NCI-H460 (cell line): ENCODE measurements at places on chromosomes 13 and 19. TPM values are rescaled to one million over a fixed set of nuclear protein-coding genes. Genes with fewer than 3 reads are reported as not detected.

DNA sequence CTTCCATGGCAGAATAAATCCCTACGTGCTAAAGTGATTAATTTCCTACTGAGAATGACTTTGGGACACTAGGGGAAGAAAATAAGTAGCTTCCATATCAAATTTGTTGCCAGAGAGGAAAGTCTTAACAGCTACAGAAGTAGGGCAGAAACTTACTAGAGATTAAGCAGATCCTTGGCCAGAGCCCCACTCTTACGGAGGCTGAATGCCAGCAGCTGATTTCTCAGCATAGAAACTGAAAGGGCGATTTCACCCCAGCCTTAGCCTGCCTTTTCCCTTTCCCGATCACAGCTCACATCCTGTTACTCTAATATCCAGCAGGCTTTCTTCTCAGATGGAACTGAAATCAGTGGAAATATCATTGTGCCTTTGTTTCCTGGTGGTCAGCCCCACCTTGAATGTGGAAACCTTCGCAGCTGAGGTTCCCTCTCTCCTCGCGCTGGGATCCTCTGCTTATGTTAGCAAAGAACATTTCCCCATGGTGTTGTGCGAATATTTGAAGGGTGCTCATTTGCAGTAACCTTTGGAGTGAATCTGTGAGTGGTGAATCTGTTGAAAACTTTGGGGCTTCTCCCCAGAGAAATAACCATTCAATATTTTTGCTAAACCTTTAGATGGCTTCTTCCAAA lies 8.4 kb downstream of the FAM124A start:
- DNase-seq = no peak

The ZNF850 gene
- total RNA-seq = 3.0 and 4.1 TPM in 2 replicates

The ADAMTSL5 gene
- 0.57 and 1.0 TPM in 2 replicates for total RNA-seq

- no peak for DNase-seq
Observed at GRCh38 chr19:10508707-10509106, 5.6 kb upstream of the KEAP1 start.

DNA sequence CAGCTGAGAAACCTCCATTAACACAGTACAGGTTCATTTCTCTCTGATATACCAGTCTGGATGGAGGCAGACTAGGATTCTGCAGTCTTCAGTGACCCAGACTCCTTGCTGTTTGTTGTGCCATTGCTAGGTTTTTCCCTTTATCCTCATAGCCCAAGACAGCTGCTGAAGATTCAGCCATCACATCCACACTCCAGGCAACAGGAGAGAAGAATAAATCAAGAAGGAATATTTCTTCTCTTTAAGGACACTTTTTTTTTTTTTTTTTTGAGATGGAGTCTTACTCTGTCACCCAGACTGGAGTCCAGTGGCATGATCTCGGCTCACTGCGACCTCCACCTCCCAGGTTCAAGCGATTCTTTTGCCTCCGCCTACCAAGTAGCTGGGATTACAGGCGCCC lies 14.3 kb downstream of the CLPTM1 start:
- DNase-seq = no peak

The TUBA3C gene
- not detected in 2 replicates for total RNA-seq

DNA sequence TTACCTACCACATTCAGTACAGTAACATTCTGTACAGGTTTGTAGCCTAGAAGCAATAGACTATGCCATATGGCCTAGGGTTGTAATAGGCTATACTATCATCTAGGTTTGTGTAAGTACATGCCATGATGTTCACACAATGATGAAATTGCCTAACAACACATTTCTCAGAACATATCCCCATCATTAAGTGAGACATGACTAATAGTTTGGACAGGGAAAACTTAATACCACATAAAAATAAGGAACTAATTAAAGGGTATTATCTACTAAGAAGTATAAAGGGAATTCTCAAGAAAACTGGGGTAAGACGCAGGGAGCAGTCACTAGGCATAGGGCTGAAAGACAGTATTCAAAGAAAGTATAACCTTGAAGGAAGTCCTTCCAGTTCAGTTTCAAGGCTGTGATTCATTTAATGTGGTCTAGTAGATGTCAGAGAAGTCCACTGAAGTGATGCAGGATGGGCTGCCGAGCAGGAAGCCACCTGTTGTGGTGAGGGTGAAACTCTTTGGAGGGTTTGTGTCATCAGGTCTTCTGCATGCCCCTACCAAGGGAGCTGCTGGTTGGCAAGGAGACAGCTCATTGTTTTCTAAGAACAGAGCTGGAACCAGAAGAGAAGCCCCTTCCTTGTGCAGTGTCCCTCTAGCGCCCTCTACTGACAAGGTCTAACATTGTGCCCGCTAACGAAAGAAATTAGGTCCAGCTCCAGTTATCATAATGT lies 122.9 kb downstream of the OLFM4 start:
- DNase-seq = peak; percentile 12

GRCh38 chr13:41827507-41828213 lies 133.2 kb downstream of the VWA8 start:
- peak; percentile 60 for DNase-seq

The EIF3K gene
- 194 and 195 TPM in 2 replicates for total RNA-seq

DNA sequence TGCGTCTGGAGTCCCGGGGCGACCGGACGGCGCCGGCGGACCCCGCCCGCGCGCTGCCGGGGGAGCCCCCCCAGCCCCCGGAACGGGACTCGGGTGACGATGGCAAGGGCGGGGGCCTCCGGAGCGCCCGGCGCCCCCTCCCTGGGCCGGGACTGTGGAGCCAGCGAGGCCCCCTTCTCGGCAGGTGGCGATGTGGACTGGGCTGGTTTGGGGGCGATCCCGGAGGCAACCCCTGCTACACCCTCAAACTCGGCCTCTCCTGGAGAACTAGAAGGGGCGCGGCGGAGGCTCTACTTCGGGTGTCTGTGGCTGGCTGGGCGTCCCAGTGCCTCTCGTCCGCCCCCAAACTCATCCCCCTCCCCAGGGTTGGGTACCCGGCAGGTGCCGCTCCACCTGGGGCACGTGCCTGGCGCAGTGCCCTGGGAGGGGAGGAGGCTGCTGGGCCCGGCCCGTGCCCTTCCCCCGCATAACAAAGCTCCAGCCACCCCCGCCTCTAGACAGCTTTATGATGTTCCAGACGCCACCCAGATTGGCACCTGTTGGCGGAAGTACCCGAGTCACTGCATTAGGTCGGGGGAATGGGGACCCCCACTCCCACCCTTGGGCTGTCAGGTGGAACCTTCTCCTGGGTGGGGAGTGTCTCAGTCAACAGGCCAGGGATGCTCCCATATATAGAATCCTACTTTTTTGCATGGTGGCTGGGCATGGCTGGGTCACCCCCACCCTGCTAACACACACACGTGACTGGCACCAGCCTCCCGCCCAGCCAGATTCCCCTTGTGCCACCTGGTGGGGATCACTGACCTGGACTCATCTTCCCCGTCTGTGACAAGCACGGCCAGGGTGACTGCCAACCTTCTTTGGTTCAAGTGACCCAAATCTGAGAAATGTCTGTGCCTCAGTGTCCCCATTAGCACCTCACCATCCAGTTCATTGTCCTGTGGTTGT lies 722 bp downstream of the PKN1 start:
- DNase-seq = no peak

The PABPC3 gene
- 0.02 TPM in 1 of 2 replicates, not detected in the other for total RNA-seq

DNA sequence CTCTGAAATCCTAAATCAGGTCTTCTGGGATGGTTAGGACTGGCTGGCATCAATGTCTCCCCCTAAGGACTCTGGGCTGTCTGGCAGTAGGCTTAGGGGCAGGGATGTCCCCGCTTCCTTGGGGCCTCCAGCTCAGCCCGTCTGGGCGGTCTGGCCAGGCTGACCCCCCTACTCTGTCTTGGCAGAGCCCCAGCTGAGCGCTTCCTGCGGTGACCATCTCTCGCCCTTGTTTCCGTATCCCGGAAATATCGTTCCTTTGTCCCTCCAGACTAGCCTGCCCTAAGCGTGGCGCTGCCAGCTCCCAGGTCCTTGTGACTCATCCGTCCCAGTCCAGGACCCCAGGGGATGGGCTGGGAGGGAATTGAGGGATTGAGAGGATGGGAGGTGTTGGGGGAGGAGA lies 11.3 kb downstream of the GTPBP3 start:
- DNase-seq = no peak
